C1 segment of cervical spinal cord (tissue), 14 donors: ENCODE measurements at places on chromosomes 6 and 20.

DNA sequence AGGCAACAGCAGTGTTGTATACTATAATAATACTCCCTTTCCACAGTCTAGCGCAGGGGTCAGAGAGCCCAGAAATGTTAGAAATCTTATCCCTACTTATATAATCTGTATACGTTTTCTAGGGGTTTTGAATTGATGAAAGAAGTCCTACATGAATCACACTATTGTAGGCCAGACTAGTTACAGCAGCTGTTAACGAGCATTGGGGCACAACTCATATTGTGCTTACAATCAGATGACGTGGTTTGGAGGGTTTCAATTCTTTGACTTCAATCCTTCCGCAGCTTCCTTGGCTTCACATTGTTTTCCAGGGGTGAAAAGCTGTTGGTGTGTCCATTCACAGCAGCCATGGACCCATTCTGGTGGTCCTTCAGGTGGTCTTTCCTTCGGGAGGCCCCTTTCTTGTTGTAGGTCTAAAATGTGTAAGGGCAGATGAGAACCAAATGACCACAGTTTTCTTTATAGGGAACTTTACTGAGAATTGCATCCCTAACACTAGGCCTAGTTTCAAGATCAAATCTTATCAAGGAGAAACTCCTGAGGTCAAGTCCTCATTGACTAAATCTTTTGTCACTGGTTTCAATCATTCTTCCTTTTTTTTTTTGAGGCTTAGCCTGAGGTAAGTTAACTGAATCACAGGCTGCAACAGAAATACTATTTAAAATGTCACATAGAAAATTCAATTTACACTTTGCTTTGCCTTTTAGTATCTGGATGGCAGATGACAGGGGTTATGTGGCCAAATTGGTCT is 79.7 kb downstream of the ELOVL5 start:
- DNase-seq = no peak

DNA sequence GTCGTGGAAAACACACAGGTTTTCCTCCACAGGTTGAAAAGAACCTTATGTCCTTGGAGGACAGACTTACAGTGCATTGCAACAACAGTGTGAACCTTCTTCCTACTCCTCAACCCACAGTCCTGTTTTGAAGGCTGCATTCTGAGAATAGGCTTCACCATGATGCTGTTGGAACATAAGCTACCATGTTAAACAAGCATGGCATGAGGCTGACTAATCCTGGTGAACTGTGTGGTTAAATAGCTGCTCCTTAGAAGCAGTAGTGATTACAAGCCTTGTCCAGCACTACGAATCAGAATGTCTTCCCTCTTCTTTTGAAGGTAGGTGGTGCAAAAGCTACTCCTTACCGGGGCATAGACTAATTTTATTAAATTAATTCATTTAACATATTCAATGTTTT is 368.5 kb upstream of the EPHA7 start:
- no peak for DNase-seq

DNA sequence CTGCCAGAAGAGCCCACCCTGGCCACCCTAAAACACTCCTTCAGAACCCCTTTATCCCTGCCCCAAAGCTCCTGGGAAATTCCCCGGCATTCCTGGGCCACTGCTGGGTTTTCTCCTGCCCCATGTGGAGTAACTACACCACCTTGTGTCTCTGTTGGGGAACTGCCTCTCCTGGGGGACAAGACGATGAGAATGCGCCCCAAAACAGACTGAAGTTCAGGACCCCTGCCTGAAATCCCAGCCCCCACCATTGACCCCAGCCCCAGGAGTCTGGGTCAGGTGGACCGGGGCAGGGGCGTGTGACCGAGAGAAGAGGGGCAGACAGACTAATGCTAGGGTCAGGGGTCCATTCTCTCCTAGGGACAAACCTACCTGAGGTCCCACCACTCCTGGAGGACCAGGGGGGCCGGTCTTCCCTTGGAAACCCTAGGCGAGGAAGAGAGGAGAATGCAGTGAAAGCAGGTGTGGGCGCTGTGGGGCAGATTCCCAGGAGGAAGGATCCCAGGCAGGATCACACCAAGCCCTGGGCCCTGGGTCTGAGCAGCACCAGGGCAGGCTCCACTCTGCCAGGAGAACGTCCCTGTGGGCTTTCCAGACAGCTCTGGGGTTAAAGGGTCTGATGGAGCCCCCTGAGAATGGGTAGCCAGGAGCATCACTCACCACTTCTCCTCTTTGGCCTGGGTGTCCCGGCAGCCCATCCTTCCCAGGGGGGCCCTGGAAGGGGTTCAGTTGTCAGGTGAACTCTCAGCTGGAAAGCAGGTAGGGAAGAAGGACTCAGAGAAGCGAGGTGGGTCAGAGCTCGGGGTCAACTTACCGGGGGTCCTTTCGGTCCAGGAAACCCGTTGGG is 19.4 kb downstream of the COL11A2 start:
- no peak for DNase-seq

GRCh38 chr6:13194852-13195251 is 133.5 kb downstream of the TBC1D7 start:
- DNase-seq = no peak

DNA sequence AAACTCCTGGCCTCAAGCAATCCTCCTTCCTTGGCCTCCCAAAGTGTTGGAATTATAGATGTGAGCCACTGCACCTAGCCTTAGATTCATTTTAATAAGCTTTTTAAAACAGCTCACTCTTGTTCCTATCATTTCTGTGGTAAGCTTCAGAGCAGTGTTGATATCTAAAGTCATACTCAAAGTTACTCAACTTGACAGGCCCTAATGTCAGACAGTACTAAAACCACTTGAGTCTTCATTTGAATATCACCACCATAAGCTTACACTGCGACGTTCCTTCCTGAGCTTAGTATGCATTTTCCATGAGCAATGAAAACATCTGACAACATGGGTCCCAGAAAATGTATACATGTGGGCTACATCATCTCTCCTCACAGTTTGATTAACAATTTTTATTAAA is 6.0 kb downstream of the FUCA2 start:
- no peak for DNase-seq

DNA sequence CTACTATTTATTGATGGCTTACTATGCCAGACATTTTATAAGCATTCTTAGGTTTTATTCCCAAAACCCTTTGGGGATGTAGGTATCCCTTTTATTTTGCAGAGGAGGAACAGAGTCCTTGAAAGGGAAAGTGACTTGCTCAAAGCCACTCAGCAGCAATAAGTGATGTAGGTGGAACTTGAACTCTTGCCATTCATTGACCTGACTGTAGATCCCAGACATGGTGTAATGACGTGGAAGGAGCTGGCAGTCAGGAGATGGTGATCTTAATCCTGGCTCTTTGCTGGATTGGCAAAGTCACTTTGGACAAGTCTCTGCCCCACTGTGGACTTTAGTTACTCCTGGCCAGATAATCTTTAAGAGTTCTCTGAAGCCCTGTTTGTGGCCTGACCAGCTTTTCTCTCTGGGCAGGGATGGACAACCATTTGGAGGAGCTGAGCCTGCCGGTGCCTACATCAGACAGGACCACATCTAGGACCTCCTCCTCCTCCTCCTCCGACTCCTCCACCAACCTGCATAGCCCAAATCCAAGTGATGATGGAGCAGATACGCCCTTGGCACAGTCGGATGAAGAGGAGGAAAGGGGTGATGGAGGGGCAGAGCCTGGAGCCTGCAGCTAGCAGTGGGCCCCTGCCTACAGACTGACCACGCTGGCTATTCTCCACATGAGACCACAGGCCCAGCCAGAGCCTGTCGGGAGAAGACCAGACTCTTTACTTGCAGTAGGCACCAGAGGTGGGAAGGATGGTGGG is 1.6 kb downstream of the DBNDD2 start:
- DNase-seq = no peak
